ENCODE measurements at places on chromosomes 11 and 22. TPM values are rescaled to one million over a fixed set of nuclear protein-coding genes. Genes with fewer than 3 reads are reported as not detected.

The NTM gene
- total RNA-seq = 168 TPM

The MYOD1 gene
- total RNA-seq = not detected

The CCDC117 gene
- 19.0 TPM for total RNA-seq

The DEUP1 gene
- total RNA-seq = not detected

The GLB1L2 gene
- 0.32 TPM for total RNA-seq

The OR2AG2 gene
- total RNA-seq = 0.28 TPM

The TMEM25 gene
- 23.2 TPM for total RNA-seq

The BACE1 gene
- total RNA-seq = 34.1 TPM

The PRPF19 gene
- 50.1 TPM for total RNA-seq

The CEP126 gene
- 0.89 TPM for total RNA-seq

The MAFF gene
- total RNA-seq = 46.3 TPM

The CEND1 gene
- 0.89 TPM for total RNA-seq

The CNTF gene
- 3.1 TPM for total RNA-seq

The SHANK2 gene
- total RNA-seq = 3.7 TPM

The OR8K5 gene
- not detected for total RNA-seq

The OR52A5 gene
- total RNA-seq = not detected

The PUS3 gene
- total RNA-seq = 16.6 TPM

The ART1 gene
- not detected for total RNA-seq

The MMP8 gene
- 1.5 TPM for total RNA-seq

The TRIM48 gene
- total RNA-seq = not detected

The C11orf71 gene
- total RNA-seq = 2.3 TPM

The WBP2NL gene
- 0.60 TPM for total RNA-seq

The CDC45 gene
- total RNA-seq = 1.2 TPM

The MAP6 gene
- 0.59 TPM for total RNA-seq

The OSM gene
- not detected for total RNA-seq

The ARHGAP20 gene
- 4.5 TPM for total RNA-seq

The IL10RA gene
- 0.09 TPM for total RNA-seq

The MFRP gene
- not detected for total RNA-seq

The SCUBE1 gene
- total RNA-seq = not detected

The FAM83F gene
- not detected for total RNA-seq

The BAIAP2L2 gene
- total RNA-seq = under 0.01 TPM
